ENCODE measurements at places on chromosomes 6 and 20.

DNA sequence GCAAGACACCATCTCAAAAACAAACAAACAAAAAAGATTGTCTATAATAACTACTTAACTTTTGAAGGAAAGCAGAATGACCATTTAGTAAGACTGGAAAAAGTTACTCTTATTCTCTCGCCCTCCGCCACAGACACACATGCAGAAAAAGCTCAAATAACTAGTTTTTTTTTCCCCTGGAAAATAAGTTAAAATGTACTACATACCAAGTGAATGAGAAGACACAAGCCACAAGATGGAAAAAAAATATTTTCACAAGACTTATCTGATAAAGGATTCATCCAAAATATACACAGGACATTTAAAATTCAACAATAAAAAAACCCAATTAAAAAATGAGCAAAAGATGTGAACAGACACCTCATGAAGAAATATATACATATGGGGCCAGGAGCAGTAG, 31.9 kb downstream of the NUDT3 start:
- no peak for DNase-seq

GRCh38 chr6:73263570-73263909, 544 bp upstream of the KHDC1 start:
- no peak for DNase-seq

DNA sequence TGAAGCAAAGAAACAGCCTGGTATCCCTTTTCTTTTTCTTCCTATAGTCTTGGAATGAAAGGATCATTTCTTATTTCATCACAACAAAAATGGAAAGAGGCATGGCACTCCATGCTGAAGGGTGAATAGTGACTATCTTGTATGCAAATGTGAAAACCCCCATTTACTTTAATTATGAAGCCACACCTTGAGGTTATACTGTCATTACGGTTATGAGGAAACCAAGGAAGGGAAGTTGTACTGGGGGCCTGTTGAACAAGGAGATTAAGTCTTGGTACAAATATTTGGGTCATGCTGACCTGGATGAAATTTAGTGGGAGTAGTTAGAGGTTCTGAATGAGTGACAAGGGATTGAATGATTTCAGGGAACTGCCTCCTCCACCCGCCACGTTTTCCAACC, 8.7 kb upstream of the STXBP5 start:
- no peak for DNase-seq

GRCh38 chr6:155050311-155050710, 55.2 kb downstream of the TIAM2 start:
- peak; percentile 14 for DNase-seq

DNA sequence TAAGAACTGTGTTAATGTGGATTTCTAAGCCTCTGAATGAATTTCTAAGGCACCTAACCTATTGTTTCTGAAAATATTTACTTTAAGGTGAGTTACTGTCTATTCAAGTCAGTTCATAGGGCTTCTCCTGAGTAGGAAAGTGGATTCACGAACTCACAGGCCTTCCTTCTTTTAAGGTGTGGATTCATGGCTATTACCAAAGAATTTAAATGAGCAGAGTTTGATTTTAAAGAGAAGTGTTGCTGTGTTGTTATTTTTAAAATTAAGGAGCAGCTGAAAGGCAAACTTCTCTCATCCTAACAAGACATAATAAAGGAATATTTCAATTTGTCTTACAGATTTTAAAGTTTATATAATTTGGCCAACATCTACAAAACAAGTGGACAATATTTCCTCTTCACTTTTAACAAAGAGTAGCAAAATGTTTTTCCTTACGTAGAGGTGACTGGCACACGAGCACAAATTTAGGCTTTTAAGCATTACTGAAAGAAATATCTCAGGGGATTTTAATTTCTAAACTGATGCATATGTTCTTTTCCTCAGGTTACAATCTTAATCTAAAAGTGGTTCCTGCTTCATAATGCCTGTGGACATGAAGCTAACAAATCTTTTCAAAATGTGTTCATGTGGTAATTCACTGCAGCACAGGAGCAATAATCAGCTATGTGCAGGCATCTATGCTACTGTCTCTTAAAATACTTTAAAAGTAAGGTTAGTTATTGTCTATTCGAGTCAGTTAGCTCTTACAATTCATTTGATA, 602 bp upstream of the TSPYL4 start:
- DNase-seq = no peak

- DNase-seq = no peak
These were observed 33.6 kb downstream of the RPRD1B start for GRCh38 chr20:38066969-38067716.

DNA sequence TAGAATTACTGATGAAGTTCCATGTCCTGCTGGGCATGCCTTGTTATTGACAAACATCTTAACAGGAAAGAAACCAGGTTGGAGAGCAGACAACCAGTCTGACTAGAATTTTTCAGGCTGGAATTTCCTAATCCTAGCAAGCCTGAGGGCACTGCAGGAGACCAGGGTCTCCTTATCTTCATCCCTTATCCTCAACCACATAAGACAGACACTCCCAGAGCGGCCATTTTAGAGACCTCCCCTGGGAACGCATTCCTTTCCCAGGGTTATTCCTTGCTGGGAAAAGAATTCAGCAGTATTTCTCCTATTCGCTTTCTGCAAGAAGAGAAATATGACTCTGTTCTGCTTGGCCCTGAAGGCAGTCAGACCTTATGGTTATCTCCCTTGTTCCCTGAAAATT, 803.7 kb downstream of the GRIK2 start:
- DNase-seq = no peak

GRCh38 chr20:58131151-58131550, 97.3 kb downstream of the ANKRD60 start:
- DNase-seq = no peak

GRCh38 chr6:551405-551804, 105.5 kb downstream of the HUS1B start:
- peak; percentile 26 for DNase-seq

GRCh38 chr6:149840345-149841075, 23.6 kb downstream of the LRP11 start:
- peak; percentile 30 for DNase-seq

DNA sequence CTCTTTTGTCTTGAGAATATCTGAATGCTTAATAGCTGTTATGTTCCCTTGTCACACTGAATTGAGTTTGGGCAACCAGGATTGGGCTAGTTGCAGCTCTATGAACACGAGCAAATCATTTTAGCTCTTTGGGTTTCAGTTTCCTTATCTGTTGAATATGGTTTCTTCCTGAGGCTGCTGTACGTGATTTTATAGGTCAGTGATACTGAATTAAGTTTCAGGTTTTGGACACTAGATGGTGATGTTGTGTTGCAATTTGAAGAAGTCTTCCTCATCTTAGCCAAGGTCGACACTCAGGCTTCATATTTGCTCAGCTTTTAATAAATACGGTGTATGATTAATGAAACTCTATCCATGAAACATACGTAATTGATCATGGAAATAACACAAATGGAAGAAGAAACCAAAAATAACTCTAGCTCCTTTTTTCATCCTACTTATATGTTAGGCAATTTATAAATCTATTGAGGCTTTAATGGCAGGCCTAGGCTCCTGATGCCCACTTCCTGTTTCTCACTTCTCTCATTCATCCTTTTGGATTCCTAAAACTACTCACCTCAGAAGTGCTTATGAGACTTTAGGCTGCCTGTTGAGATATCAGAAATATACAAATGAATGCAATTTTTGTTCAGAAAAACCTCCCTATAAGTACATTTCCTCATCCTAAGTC, 354.1 kb upstream of the MAP3K7 start:
- no peak for DNase-seq

DNA sequence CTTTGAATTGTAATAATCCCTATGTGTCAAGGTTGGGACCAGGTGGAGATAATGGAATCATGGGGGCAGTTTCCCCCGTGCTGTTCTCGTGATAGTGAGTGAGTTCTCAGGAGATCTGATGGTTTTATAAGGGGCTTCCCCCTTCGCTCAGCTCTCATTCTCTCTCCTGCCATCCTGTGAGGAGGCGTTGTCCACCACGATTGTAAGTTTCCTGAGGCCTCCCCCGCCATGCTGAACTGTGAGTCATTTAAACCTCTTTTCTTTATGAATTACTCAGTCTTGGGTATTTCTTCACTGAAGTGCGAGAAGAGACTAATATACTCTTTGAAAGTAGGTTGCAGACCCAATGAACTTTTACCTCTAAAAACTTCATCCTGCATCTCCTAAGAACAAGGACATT, 39.2 kb upstream of the KCNG1 start:
- no peak for DNase-seq

DNA sequence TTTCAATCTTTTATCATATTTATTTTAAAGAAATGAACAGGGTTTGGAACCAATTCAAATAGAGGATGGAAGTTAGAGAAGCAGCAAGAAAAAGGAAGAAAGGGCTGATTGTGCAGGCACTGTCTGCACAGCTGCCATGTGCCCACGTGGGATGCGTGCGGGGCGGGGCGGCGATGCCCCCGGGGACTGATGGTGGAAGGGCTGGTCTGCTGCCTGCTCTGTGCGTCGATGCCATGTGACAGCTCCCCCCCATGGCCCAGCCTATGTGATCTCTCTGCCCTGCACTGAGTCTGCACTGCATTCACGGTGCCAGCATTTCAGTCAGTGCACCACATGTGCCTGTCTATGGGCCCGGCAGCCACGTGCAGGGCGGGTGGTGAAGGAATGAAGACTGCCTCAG, 96.4 kb downstream of the IRF4 start:
- no peak for DNase-seq

DNA sequence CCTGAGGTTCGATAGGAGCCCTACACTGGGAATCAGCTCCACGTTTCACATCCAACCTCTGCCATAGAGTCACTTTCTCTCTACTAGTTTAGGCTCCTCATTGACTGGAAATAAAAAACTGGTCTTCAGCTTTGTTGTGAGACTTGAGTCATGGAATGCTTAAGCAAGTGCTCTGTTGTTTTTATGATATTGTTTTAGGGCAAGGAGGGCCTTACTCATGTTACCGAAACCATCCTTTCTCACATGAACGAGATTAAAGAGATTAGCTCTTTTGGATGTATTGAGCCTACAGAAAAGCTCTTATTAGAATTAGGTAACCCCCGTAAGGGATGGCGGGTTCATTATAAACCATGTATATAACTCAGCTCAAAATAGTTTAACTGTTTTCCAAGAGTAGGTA, 6.9 kb upstream of the MOCS1 start:
- no peak for DNase-seq

DNA sequence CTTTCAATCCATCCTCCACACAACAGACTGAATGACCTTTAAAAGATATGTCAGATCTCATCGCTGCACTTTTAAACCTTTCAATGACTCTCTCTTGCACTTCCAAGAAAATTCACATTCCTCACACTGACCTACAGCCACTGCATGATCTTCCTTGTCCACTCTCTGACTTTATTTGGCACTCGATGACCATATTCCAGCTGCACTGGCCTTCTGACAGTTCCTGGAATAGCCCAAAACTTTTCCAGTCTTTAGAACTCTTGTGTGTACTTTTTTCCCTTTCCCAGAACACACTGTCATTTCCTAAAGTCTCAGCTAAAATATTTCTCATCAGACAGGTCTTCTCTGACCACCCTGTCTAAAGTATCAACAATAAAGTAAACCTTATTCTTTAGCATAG, 174.6 kb downstream of the ADGRG6 start:
- DNase-seq = no peak

DNA sequence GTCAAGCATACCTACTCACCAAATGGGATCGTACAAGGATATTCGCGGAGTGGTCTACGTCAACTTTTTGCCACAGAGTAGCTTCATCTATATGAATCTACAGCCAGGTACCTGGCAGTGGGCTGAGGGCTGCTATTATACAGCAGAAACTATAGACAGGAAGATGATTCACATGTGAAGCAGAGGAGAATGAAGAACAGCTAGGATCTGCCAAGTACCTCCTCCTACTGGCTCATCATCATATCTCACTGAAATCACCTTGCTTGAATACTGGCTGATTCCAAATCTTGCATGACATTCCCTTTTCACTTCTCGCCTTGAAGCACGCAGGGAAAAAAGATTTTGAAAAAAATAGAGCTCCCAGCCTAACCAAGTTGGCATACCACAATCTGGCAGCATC, 488.7 kb upstream of the NRSN1 start:
- DNase-seq = no peak

- DNase-seq = no peak
These were observed 302.6 kb downstream of the GMDS start for GRCh38 chr6:1942834-1943233.

DNA sequence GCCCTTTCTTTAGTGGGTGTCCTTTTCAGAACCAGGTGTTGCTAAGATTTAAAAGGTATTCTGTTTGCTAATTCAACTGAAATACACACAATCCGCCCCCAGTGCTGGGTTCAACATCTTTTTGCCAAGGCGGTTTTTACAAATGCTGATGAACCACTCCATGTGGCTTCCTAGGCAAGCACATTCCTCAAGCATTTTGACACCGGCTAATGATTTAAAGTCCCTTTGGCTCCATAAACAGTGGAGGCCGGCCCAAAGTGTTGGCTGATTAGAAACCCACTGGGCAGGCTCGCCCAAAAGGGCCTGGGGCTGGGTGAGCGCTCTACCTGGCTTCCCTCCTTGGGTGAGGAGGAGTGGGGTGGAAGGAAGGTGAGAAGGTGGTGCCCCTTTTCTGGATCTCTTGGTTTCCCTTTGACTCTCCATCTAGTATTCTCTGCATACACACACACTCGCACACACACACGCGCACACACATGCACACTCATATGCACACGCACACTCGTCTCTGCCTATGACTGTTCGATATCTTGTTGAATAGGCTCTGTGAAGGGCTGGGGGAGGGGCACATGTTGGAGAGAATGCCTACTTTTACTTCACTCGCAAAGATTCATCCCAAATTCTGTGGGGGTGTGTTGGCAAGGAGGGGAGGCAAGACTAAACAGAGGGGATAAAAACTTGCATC, 66.7 kb upstream of the ARMC2 start:
- no peak for DNase-seq

DNA sequence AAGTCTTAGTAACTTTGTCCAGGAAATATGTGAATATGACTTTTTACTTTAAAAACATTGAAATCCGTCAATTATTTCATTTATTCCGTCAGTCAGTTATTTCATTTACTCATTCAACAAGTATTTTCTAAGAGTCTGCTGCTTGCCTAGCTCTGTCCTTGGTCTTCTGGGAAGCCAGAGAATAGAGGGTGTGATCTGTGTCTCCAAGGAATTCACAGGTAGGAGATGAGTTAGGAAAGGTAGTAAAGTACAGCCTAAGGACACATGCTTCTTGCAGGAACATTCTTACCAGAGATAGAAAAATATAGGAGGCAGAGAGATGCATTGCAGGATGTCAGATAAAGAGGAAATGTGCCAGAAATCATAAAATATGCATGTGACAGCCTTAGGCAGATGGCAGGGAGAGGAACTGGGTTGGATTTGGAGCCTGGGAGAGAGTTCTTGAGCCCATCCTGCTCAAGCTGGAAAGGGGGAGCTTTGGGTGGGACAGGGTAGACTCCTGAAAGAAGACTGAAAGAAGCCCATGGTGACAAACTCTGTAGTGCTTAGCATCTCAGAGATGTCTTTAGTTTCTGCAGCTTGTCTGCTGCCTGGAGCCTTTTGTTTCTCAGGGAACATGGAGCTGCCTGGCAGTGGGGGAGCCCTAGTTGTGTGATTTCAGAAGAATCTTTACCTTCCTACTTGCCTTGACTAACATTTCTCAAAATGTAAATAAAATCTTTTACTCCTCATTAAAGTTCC, 3.5 kb downstream of the SH3BGRL2 start:
- no peak for DNase-seq

GRCh38 chr6:16436550-16436949, 198.2 kb downstream of the GMPR start:
- DNase-seq = peak; percentile 36

GRCh38 chr6:161561908-161562307, 288.0 kb upstream of the AGPAT4 start:
- no peak for DNase-seq
